ENCODE measurements at places on chromosomes 11 and 22. TPM values are rescaled to one million over a fixed set of nuclear protein-coding genes. Genes with fewer than 3 reads are reported as not detected.

Gene APOL4
- total RNA-seq: not detected

Gene OR51E1
- not detected for total RNA-seq

Gene MICAL3
- total RNA-seq: 74.0 TPM

Gene CASP12
- not detected for total RNA-seq

Gene ZP1
- total RNA-seq: not detected

Gene EMID1
- 8.9 TPM for total RNA-seq

DNA sequence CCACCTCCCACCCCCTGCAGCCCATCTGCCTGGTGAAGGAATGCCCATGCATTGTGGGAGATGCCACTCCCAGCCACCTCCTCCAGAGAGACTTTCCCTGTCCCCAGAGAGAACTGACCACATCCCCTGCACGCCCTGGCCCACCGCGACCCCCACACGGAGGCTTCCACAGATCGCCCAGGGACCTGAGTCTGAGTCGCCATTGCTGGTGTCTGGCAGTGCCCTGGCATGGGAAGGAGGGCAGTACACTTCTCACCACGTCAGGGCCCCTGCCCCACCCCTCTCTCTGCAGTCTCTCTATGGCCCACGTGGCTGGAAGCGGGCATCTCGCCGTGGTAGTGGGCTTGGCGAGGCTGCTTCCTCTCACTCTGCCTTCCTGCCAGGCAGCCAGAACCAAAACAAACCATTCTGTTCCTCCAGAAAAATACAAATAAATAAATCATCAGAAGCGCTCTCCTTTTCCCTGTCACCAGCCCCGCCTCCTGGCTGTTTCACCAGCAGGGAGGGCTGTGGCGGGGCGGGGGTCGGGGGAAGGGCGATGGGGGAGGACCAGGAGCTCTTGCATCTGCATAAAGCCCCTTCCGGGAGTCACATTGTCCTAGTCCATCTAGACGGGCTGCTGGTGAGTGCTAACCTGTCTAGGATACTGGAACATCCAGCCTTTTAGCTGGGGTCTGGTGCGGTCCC is 20.9 kb downstream of the SHISAL1 start:
- DNase-seq: no peak

DNA sequence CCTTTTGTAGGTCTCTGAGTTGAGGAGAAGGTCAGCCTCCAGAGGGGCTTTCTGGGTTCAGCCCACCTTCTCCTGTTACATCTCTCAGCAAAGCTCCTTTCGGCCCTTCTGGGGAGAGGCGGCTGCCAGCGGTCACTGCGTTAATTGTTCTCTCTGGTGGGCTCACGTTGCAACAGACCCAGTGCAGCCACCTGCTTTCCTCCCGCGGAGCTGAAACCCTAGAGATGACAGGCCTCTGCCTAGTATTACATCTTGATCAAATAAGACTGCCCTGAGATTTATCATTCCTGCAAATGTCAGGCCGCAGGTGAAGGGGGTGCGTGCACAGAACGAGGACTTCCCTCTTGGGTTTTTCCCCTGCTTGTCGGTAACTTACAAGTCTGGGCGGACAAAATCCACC is 43.2 kb upstream of the CREB3L1 start:
- no peak for DNase-seq

DNA sequence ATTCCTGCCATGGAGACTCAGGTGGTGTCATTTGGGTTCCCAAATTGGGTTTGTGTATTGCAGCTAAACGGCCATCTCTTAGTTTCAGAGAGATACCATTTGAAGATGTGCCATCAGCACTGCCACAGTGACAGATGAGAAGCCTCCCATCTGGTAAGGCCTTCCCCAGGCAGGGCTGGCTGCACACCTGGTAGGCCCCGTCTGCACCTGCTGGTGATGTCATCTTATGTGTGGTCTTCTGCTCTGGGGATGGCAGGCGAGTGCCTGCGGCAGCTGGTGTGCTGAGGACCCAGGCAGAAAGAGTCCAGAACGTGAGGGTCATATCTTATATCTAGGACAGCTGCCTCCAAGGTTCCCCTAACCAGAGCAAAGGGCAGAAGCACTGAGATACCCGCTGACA is 100.6 kb downstream of the CSNK2A3 start:
- DNase-seq: no peak

- DNase-seq: no peak
These were observed 32.0 kb downstream of the PDE2A start for GRCh38 chr11:72642043-72642883.

GRCh38 chr11:20161923-20162744 is 1.9 kb upstream of the DBX1 start:
- DNase-seq: no peak

- no peak for DNase-seq
These were observed 33.3 kb downstream of the ABTB2 start for GRCh38 chr11:34324466-34324865.

DNA sequence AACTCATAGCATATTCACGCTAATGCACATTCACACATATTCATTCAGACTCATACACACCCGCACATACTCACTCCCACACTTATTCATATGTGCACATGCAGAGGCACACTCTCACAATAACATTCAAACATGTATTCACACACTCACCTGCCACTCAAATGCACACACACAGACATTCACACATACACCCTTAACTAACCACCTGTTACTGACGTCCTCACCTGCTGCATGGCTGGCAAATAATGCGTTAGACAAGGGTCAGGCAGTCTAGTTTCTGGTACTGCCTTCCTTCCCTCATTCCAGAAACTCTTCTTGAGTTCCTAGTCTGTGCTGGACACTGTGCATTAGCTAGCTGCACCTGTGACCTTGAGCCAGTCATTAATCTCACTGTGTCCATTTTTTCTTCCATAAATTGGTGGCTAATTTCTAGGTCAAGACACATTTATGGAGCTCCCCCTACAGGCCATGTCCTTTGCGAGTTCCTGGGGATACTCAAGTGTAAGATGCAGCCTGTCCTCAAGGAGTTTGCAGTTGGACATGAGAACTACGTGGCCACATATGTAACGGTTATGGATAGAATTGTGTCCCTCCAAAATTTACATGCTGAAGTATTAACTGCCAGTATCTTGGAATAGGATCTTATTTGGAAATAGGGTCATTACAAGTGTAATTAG is 34.5 kb upstream of the SEZ6L start:
- DNase-seq: no peak

DNA sequence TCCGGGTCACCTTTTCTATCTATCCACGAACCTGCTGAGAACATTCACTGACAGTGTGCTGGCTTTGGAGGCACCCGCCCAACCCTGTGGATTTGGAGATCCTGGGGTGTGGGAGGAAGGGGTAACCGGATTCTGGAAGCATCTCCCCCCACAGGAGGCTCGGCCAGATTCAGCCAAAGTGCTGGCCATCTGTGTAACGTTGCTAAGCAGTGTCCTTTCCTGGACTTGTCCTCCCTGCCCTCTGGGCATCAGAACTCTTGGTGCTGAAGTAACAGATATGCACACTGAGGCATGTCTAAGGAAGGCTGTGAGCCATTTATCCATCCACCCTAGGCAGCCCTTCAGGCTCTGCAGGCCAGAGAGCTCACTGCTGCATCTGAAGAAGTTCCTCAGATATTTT is 85.7 kb downstream of the SNX19 start:
- DNase-seq: no peak

DNA sequence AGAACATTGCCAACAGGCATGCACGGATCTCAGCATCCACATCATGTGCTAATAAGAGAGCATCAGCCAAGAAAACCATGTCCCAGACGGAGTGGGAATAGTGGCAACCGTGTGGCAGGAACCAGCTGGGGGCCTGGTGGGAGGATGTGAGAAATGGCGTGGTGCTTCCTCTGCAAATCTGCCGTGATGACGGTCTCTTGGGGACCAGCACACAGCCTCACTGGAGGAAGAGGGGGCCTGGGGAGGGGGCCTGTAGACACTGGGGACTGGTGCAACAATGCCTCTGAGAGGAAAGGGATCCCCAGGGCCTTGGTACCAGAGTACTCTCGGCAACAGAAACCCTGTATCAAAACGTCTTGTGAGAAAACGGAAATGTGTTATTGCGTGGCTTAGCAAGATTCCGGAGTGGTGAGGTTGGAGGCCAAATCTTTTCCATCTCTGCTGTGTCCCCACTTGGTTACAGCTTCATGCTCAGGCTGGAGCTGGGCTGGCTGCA is 154.3 kb upstream of the TBCEL start:
- DNase-seq: no peak

- no peak for DNase-seq
These were observed 13.1 kb downstream of the ADM start for GRCh38 chr11:10317776-10318526.

DNA sequence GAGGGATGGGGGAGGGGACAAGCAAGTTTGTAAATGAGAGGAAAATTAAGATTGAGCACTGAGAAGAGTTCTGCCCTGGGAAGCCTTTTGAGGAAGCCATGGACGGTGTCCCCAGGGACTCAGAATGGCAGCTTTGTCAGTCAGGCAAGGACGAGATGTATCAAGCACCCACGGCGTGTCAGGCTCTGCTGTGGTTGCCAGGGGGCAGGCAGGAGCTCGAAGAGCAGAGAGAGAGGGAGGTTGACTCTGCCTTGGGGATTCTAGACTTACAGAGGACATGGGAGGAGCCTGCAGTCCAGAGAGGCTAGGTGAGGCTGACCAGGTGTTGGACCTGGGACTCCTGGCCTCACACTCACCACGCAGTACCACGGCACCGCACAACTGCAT is 29.1 kb upstream of the SYT7 start:
- DNase-seq: peak; percentile 71

DNA sequence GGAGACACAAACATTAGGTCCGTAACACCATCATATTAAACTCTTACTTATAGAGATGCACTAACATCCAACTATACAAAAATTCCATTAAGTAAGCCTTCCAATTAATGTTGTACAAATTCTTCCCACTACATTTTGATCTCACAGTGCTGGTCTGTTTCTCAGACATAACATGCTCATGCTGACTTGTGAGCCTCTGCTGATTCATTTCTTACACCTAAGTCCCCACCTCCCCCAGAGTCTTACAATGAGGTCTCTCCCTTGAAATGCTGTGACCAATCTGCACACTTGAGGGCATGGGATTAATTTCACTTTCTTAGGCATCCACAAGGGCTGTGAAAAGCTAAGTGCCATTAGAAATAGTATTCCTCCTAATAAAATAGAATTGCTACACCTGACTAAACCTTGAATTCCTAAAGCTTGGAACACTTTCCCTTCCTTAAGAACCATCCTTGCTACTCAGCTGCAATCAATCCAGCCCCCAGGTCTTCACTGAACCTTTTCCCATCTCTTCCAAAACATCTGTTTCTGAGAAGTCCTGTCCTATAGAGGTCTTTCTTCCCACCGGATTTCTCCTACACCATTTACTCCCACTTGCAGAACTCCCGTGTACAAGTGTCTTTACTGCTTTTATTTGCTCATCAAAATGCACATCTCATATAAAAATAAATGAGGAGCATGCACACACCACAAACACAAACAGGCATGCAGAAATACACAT is 2.0 kb downstream of the HBG1 start:
- DNase-seq: no peak

DNA sequence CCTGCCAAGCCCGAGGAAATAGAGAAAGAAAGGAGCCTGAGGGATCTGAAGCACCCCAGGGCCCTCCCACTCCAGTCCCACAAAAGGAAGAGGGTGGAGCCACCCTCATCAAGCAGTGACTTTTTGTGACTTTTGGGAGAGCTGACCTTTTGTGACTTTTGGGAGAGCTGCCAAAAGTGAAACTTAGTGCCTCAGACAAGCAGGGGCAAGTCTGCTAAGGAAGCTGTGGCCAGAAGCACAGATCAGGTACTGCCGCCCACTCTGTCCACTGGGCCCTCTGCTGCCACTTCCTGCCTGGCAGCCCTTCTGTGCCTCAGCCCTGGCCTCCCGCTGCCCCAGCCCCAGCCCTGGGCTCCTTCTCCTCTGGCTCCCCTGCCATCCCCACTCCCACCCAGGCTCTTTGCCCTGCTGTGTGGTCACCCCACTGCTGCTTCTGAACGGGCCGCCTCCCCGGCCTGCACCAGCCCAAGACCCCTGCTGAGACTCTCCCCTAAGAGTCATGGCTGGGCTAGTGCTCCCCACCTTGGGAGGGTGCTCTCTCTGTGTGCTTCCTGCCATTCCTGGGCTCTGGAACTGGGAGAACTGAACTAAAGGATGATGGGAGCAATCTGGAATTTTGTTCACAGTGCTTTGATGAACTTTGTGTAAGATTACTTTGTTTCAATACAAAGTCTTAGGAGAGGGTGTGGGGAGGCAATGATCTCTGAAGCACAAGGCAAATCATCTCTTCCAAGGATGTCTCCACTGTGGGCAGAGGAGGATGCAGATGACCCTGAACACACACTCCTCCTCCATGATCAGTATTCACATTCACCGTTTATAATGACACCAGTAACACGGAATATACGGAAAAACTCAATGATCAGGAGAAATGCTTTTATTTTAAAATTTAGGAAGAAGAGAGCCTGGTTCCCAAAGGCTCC is at the start of gene APOBEC3H:
Gene APOBEC3H (plus strand): TSS at position 147 of the 923 bp plus-strand sequence. CDS start 3,035 bp downstream, outside the sequence.
- DNase-seq: no peak

DNA sequence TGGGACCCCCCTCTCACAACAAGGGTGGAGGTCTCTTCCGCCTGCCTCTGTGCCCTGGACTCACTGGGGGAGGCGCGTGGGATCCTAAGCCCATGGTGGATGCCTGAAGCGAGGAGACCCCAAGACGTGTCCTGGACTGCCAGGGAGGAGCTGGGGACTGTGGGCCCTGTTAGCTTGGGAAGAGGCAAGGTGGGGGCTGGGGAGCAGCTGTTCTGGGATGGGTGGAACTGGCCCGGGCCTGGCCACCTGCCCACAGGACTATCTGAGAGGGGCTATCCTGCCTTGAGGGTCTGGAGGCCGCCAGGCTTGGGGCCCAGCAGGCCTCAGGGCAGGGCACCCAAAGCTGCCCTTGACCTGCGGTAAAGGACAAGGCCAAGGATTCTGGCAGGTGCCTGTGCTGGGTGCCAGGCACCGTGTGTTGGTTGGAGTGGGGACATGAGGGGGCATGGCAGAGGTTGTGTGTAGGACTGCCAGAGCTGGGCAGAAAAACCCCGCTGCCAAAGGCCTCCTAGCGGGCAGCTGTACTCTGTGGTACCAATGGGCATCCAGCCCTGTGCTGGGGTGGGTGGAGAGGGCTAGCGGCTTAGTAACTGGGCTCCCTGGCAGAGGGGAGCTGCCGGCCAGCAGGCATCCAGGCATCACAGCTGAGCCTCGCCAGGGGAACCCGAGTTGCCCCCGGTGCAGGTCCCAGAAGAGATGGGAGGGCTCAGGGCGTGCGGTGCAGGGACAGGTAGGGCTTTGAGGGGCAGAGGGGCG is 670 bp downstream of the LSP1 start:
- no peak for DNase-seq

DNA sequence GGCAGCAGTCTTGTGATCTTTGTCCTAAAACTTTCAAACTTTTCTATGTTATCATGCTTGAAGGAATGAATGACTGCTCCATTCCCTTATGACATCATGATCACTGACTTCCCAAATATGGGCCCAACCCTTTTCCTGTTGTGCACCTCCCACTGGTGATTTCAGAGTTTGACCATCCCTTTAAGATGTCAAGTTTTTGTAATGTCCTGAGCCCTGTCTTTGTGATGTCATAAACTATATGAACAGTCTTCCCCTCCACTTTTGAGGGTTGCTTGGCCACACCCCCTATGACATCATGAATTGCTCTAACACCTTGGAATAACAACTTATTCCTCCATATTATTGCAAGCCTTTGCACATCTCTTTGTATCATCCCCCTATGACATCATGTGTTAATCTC is 16.5 kb upstream of the NUCB2 start:
- no peak for DNase-seq

GRCh38 chr11:5118893-5119292 is 19.3 kb downstream of the OR52A5 start:
- DNase-seq: no peak
